Osteoblast (primary cell): ENCODE measurements at places on chromosomes 2 and 18. TPM values are rescaled to one million over a fixed set of nuclear protein-coding genes. Genes with fewer than 3 reads are reported as not detected.

DNA sequence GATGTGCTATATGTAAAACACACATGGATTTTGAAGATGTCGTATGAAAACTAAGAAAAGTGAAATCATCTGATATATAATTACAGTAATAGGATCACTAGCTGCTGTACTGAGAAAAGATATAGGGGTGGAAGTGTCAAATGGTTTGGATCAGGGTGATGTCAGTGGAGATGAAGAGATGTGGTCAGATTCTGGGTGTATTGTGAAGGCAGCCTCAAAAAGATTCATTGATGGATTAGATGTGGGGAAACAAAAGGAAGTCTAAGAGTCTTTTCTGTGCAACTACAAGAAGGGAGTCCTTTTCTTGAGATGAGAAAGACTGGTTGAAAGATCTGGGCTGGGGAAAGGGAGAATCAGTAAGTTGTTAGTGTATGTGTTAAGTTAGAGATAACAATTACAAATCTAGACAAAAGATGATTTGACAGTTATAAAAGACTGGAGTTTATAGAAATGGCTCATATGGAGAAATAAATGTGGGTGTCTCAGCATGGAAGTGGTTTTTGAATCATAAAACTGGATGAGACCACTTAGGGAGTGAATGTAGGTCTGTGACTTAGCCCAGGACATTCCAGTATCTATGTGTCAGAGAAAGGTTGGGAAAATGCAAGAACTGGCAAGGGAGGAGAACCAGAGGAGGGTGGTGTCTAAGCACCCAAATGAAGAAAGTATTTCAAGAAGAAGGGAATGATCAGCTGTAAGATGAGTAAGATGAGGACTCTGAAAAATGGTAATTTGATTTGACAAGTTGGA lies 347.4 kb downstream of the PARD3B start:
- DNase-seq = peak; percentile 72

DNA sequence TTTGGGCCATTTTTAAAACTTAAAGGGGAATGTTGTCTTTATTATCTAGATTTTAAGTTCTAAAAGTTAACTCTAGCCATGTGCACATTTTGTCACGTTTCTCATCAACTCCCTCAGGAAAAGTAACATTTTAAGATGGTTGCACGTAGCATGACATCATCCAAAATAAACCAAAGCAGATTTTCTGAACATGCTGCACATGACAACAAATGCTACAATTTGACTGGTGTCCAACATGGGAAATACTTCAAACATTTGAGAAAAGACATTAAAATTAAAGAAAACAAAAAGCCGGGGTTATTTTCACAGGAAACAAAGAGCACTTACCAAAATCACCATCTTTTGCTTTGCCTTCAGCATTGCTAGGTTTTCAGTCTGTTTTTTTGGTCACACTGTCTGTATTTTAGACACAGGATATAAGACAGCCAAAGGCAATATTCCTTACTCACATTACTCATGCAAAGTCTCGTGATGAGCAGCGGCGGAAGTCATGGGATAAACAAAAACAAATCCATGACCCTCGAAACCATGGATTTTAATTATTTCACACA lies 51.3 kb upstream of the RND3 start:
- DNase-seq = peak; percentile 84

DNA sequence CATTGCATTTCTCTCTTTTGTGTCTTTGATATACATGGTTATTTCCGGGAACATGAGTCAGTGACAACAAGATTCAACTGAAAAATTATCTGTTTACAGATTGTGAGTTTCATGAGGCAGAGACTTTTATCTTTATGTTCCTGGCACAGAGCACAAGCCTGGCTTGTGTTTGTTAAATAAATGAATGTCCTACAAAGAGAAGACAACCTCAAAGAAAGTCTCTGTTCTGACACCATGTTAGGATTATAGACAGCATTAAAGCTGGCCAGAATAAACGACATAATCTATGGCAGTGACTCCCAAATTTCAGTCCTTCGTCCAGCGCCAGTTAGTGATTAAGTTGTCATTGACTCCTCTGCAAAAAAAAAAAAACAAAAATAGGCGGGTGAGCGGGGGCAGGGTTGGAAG lies 97.4 kb upstream of the DNAJC10 start:
- DNase-seq = no peak

GRCh38 chr2:207505171-207505570 lies 24.6 kb upstream of the CREB1 start:
- no peak for DNase-seq

- no peak for DNase-seq
Measured at GRCh38 chr2:182581196-182581935, 134.7 kb upstream of the DNAJC10 start.

DNA sequence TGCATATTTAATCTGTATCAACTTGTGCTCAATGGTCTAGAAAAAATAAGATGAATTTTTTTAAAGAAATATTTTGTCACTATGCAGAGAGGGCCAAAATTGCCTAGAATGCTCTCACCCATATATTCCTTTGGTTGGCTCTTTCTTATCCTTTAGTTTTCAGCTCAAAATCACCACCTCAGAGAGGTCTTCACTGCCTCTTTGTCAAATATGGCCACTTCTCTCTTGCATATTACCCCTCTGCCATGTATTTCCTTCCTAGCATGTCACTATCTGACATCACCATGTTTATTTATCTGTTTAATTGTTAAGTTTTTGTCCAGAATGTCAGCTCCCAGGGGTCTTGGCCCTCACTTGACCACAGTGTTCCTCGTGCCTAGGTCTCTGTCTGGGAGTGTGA lies 535.2 kb upstream of the CDH2 start:
- DNase-seq = no peak

GRCh38 chr2:68295516-68295915 lies 24.2 kb downstream of the CNRIP1 start:
- DNase-seq = no peak

Gene ACTG2
- 0.72 TPM in 1 of 2 replicates, not detected in the other for total RNA-seq

Gene HOXD10
- not detected in 2 replicates for total RNA-seq
